Cardiac septum (tissue), 1 donor: ENCODE measurements at places on chromosomes 12 and 14. TPM values are rescaled to one million over a fixed set of nuclear protein-coding genes. Genes with fewer than 3 reads are reported as not detected.

- no peak for DNase-seq
Measured at GRCh38 chr12:43728698-43729097, 29.9 kb downstream of the PUS7L start.

- no peak for DNase-seq
Measured at GRCh38 chr12:92675092-92675865, 27.5 kb upstream of the PLEKHG7 start.

GRCh38 chr12:48054955-48055821 lies 50.7 kb downstream of the SENP1 start:
- DNase-seq: no peak

DNA sequence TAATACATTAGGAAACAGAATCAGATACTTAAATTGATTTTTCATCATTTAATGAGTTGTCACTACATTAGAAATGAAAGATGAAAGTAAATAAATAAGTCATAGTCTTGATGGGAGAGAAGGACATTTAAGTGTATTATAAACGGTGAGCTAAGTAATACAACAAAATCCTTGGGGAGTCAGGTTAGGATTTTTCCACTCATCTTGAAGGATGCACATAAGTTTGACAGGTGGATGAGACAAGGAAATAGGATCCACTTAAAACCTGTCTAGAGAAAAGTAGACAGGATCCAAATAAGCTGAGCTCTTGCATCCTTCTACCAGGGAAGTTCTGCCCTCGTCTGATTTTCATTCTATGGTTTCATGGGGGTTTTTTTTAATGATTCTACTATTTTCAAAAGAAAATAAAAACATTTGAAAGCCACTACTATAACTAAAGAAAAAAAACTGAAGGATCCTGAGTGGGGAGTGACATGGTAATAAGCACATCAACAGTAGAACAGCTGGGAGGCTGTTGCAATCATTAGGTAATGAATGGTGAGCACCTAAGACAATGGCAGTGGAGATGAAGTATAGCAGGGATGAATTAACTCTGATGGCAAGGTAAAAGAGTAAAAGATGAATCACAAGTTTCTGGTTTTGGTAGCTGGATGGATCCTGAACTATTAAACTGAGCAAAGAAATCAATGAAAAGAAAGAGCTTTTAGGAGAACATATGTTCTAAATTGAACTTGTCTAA lies 17.0 kb downstream of the CEP128 start:
- no peak for DNase-seq

GRCh38 chr14:39315859-39316444 lies 82.2 kb downstream of the MIA2 start:
- DNase-seq: no peak

DNA sequence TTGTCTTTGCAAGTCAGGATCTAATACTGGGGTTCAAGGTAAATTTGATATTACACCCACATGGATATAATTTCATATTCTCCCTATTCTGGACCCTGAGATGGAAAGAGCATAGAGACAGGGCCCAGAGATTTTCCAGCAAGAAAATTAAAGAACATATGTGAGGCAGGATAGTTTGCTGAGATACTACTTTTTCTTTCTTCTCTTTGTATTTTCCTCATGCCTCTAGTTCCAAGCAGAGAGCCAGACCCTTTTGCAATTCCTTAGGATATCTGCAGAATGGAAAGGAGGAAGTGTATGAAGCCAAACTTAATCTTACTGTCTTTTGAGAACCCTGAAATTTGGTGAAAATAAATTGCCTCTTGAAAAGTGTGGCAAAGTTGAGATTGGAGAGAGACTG lies 34.0 kb upstream of the RNASE3 start:
- no peak for DNase-seq

GRCh38 chr12:69935651-69936100 lies 110.6 kb downstream of the MYRFL start:
- DNase-seq: no peak

Gene P2RX7
- 0.65 TPM for total RNA-seq

Gene MYH6
- 170 TPM for total RNA-seq

Gene NABP2
- 19.6 TPM for total RNA-seq
